ENCODE measurements at places on chromosomes 1 and 21. TPM values are rescaled to one million over a fixed set of nuclear protein-coding genes. Genes with fewer than 3 reads are reported as not detected.

Gene DISC1
- total RNA-seq = 0.99 TPM

Gene LCE3B
- total RNA-seq = not detected

Gene F5
- total RNA-seq = 0.07 TPM

Gene UTS2
- 0.33 TPM for total RNA-seq

Gene SAMSN1
- total RNA-seq = not detected

Gene CFAP74
- total RNA-seq = not detected

Gene TDRD10
- total RNA-seq = not detected

Measured in airway epithelial cell (primary cell).